ENCODE measurements at places on chromosomes 1 and 21. TPM values are rescaled to one million over a fixed set of nuclear protein-coding genes. Genes with fewer than 3 reads are reported as not detected.

GRCh38 chr1:21118167-21118566 is 58.5 kb downstream of the EIF4G3 start:
- no peak for DNase-seq

- DNase-seq: no peak
These were observed 40.1 kb downstream of the SORT1 start for GRCh38 chr1:109357616-109358015.

DNA sequence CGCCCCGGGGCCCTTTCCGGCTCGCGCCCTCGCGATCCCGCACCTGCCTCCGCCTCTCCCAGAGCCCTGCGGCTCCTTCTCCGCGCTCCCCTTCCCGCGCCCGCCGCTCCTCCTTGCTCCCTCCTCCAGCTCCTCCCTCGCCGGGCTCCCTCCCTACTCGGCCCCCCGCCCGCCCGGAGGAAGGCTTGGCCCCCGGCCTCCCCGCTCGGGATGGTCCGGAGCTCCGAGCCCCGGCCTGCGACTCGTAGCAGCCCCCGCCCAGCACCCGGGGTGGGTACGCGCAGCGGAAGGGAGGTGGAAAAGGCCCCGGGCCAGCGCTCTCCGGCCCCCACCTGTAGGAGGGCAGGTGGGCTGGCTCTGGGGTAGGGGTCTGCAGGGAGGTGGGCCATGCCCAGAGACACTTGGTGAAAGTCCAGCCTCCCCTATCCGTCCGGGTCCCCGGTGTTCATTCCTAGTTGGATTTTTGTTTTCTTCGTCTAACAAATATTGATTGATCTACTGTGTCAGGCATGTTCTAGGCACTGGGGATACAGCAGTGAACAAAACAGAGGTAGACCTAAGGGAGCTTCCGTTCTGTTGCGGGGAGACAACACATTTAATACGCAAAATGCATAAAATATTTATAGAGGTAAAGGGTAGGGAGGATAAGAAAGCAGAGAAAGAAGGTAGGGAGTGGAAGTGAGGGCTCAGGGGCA is at the start of gene HTR1D:
HTR1D (minus strand) TSS at position 82 of the 695 bp plus-strand sequence. CDS start 23,283 bp downstream, outside the sequence.
- no peak for DNase-seq

- peak; percentile 74 for DNase-seq
These were observed 623 bp downstream of the CAPN2 start for GRCh38 chr1:223712850-223713474.

DNA sequence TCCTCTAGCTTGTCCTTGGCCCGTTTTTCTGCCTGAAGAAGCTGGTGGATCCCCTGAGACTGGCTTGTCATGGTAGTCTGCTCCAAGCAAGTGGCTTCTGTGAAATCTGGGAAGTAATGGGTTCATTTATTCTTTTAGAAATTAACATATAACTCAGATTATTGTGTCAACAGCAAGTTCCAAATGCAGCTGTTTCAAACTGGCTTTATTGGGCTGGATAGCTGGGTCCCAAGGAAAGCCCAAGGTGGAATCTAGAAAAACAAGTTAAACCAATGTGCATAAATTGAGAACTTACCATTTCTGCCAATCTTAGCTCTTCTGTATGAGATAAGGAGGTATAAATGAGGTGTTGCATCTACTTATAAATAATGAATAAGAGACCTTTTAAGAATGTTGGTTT is at the start of gene ATP6V1G3:
ATP6V1G3 (minus strand) TSS at position 101 of the 400 bp plus-strand sequence; CDS start at position 71, 30 bp downstream.
- DNase-seq: no peak

DNA sequence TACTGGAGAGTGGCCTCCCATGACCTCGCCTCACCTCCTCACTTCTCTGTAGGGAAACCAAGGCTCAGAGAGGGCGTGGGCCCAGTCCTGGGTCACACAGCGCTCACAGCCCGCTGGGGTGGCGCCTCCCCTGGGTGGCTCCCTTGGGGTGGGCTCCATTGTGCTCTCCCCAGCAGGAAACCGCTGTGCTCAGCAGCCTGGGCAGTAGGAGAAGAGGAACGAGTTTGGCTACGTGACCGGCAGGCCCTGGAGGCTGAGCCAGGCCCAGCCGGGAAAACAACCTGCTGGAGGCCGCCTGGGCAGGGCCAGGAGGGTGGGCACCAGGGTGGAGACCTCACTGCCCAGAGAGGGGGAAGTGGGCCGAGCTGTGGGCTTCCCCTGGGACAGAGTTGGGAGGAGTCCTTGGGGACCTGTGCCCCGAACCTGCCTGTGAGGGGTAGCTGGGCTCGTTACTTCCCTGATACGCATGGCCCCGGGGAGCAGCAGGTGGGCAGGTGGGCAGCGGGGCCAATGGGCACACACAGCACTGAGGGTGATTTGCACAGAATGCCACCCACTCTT is 15.0 kb upstream of the FAM131C start:
- DNase-seq: no peak

GRCh38 chr1:35931446-35932157 is 697 bp downstream of the AGO3 start:
- DNase-seq: no peak

DNA sequence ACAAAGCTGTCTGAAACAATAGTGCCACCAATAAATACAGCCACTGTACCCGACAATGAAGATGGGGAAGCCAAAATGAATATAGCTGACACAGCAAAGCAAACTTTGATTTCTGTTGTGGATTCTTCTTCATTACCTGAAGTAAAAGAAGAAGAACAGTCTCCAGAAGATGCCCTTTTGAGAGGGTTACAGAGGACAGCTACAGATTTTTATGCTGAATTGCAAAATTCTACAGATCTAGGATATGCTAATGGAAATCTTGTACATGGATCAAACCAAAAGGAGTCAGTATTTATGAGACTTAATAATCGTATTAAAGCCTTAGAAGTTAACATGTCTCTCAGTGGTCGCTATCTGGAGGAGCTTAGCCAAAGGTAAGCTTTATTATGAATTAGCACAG is 56.6 kb downstream of the SUCO start:
- no peak for DNase-seq

DNA sequence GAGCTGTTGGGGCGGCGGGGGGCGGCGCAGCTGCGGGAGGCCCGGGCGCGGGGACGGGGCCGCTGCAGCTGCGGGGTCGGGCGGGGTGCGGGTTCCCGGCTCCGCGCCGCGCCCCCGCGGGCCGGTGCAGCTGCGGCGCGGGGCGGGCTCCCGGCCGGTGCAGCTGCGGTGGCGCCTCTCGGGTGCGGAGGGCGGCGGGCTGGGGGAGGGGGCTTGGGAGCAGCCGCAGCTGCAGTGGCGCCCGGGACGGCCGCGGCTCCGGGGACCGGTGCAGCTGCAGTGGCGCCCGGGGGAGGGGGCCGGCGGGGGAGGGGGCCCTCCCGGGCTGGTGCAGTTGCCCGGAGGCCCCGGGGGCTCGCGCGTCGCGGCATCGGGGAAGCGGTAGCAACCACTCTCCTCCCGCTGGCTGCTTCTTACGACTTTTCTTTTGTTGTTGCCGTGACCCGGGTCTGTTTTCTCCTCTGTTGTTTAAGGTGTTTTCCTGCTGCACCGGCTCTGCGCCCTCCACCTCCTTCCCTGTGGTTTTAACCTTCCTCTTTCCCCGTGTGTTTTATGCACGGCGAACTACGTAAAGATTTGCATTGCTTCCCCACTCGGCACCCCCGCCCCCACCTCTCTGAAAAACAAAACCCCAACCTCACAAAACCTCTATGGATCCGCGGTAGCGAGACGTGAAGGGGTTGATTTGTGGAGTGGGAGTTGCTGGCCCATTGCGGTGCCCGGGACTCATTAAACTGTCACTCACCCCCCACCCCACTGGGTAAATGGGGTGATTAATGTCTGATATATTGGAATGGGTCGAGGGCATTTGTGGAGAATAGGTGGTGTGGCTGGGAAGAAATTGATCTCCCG is 1.7 kb upstream of the ZBTB18 start:
- peak; percentile 71 for DNase-seq

POFUT2 gene
- total RNA-seq: 31.3 TPM

VAV3 gene
- total RNA-seq: 3.5 TPM

CTSK gene
- total RNA-seq: 91.2 TPM

CD52 gene
- 1.6 TPM for total RNA-seq

TTC39A gene
- not detected for total RNA-seq
